ENCODE measurements at places on chromosomes 2 and 18.

GRCh38 chr18:2805970-2806943 lies 40.5 kb upstream of the EMILIN2 start:
- no peak for DNase-seq

GRCh38 chr2:175840256-175840655 lies 161.8 kb downstream of the LNPK start:
- no peak for DNase-seq

GRCh38 chr2:25881764-25882163 lies 3.5 kb upstream of the ASXL2 start:
- no peak for DNase-seq

- no peak for DNase-seq
These were observed 71.9 kb downstream of the MYL12B start for GRCh38 chr18:3333721-3334386.

GRCh38 chr2:157419031-157419575 lies 24.8 kb downstream of the CYTIP start:
- DNase-seq, result no peak

DNA sequence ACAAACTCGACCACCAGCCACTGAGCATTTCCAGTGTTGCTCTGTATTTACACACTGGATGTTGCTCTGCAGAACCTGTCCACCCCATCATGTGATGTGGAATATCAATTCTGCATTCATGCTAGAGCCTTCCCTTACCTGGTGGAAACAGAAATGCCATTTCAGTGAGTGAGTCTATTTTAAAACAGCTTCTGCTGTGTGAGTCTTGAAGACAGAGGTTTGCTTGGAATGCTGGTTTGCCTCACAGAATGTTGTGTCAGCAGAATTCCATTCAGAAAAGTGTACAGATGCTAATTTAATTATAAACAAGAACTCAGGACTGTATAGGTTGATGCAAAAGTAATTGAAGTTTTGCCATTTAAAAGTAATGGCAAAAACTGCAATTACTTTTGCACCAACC lies 118.3 kb downstream of the MAP3K20 start:
- DNase-seq, result no peak

GRCh38 chr2:29455200-29455860 lies 340.1 kb downstream of the CLIP4 start:
- DNase-seq, result no peak

DNA sequence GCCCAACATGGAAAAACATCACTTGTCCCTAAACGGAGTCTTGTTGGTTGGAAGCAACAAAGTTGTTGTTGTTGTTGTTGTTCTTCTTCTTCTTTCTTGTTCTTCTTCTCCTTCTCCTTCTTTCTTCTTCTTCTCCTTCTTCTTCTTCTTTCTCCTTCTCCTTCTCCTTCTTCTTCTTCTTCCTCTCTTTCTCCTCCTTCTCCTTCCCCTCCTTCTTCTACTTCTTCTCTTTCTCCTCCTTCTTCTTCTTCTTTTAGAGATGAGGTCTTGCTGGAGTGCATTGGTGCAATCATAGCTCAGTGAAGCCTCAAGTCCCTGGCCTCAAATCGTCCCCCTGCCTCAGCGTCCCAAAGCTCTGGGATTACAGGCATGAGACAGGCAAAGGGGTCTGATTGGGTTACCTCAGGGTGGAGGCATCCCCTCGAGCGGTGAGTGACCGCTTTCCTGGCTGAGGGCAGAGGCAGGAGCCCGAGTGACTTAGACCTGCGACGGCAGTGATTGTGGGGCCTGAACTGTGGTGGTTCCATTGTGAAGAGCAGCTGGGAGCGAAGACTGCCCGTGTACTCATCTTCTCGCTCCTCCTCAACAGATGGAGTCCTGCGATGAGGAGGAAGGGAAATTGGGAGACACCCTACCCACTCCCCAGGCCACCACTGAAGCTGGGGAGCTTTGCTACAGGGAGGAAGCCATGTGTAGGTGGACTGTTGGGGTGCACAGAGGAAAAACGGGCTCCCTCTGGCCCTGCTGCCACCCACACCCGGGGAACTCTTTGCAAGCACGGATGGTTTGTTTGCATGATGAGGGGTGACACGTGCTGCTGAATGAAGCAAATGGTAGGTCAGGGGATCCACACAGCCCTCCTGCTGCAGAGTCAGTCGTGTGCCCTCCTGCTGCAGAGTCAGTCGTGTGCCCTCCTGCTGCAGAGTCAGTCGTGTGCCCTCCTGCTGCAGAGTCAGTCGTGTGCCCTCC lies 7.0 kb upstream of the PER2 start:
- no peak for DNase-seq

GRCh38 chr2:216418981-216419380 lies 6.7 kb downstream of the SMARCAL1 start:
- DNase-seq, result no peak

DNA sequence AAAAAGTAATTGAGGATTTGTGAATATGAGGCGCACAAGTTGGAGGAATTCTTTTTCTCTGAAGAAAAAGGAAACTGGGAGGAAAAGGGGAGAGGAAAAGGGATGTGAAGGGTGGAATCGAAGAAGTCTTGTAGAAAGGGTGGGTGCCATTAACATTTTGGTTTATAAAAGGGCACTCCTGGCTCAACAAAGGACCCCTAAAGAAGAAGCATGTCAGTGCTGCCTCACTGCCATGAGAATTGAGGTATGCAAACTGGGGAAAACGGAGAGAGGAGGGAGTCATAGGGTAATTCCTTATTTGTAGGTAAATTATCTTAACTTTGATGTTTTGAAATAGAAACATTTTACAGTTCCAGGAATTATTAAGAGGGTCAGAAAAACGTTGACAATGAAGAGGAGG lies 207.2 kb downstream of the NAPG start:
- no peak for DNase-seq
